Stimulated activated CD4-positive, alpha-beta T cell treated with anti-CD3 and anti-CD28 coated beads, Interleukin-1b, Interleukin-23, amount 100 ng/mL, for 1 hour (primary cell): ENCODE measurements at places on chromosomes 3 and 15.

- DNase-seq, result no peak
Measured at GRCh38 chr15:68578980-68579935, at the start of gene CORO2B. CORO2B (plus strand) TSS chr15:68578993; CDS start chr15:68579263, 270 bp downstream.

GRCh38 chr3:127174284-127174683 is 18.6 kb upstream of the PRR23E start:
- no peak for DNase-seq

DNA sequence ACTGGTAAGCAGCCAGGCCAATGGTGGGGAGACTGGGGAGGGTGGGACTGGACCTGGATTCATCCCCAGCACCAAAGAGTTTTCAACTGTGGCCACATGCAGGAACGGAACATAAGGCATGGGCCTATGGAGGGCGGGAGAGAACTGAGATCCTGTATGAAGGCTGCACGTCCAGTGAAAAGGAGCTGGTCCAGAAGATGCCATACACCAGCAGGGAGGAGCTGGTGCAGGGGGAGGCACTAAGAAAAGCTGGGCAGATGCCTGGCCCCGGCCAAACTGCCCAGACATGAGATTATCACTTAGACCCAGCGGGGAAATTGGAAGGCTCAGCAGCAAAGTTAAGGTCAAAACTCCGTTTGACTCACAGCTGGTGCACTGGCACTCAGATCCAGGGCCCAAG is 58.1 kb upstream of the MCF2L2 start:
- DNase-seq, result no peak

GRCh38 chr3:31573036-31573779 is 40.5 kb downstream of the STT3B start:
- DNase-seq, result no peak

- no peak for DNase-seq
Measured at GRCh38 chr15:85314146-85314545, 66.3 kb upstream of the AKAP13 start.

GRCh38 chr15:89490081-89490813 is 6.1 kb downstream of the RHCG start:
- no peak for DNase-seq

DNA sequence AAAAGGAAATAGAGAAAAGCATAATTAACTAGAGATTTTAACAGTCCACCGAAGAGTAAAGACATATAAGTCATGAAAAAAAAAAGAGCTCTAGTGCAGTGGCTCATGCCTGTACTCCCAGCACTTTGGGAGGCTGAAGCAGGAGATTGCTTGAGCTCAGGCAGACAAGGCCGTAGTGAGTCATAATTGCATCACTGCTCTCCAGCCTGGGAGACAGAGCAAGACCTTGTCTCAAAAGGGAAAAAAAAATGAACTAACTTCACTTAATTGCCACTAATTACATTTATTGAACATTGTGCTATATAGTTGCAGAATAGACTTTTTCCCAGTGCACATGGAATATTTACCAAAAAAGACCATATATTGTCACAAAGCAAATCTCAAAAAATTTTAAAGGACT is 221.8 kb downstream of the CBLB start:
- no peak for DNase-seq

DNA sequence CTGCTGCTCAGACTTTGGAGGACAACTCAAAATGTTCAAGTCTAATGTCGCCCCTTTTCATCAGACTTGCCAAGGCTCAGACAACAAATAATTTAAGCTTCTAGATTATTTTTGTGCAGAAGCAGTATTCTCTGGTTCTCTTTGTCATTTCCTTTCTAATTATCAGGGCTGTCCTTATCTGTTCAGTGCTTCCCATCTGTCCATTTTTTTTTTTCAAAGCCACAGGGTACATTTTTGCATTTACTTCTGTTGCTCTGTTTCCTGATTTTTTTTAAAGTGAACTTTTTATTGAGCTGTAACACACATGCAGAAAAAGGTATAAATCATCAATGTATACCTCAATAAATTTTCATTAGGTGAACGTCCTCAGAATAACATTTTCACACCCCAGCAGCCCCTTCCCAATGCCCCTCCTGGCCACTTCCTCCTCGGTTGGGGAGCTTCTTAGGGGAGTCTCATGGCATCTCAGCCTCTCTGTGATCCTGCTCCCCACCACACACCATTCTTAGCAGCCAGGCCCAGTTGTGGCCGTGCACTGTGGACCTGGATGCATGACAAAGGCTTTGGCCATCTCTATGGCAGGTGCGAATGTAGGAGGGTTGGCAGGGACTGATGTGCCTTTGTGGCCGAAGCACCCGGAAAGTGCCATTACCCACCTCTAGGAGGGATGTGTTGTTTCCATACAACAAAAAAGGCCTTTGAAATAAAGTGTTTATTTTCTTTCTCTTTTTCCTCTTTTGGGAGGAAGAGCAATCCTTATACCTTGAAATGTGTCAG is 303.5 kb upstream of the LRRFIP2 start:
- DNase-seq, result no peak

GRCh38 chr15:70160267-70160666 is 62.5 kb upstream of the TLE3 start:
- DNase-seq, result no peak

DNA sequence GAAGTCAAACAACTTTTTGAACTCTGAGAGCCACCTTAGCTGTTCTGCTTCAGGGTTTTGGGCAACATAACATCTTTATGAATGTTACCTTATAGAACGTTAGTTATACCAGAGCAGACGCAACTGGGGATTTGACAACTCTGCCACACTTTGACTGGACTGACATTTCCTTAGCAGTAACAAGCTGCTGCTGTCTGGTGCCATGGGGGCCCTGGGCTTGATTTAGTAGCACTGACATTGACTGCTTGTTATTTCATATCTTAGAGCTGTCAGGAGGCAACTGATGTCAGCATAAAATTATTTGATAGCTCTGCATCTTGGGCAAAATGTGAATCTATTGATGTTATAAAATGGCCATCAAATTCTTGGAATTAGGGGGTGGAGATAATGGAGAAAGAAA is 285.4 kb downstream of the ROBO2 start:
- DNase-seq, result no peak

DNA sequence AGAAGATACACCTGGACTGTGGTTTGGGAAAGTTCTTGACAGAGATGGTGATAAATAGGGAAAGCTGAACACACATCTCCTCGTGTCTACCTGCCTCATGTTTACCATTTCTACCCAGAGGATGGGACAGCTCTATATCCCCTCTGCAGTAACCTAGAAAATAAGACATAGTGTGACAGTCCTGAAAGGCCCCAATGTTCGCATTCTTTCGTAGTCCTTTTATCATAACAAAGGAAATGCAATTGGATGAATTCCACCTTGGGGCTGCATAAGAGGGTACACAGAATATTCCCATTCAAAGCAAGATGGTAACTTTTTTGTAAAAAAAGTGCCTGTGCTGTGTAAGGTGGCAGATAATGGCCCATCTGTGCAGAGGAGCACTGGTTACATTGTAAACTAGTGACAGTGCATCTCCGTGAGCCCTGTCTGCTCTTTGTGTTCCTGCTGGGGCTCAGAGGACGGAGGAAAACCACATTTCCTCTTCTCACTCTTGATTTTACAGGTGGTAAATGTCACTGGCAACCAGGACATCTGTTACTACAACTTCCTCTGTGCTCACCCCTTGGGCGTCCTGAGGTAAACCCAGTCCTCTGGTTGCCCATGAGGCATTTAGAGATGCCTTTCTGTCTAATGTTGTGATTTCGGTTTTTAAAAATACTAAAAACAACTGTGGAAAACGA is 74.3 kb downstream of the SIDT1 start:
- DNase-seq, result no peak

DNA sequence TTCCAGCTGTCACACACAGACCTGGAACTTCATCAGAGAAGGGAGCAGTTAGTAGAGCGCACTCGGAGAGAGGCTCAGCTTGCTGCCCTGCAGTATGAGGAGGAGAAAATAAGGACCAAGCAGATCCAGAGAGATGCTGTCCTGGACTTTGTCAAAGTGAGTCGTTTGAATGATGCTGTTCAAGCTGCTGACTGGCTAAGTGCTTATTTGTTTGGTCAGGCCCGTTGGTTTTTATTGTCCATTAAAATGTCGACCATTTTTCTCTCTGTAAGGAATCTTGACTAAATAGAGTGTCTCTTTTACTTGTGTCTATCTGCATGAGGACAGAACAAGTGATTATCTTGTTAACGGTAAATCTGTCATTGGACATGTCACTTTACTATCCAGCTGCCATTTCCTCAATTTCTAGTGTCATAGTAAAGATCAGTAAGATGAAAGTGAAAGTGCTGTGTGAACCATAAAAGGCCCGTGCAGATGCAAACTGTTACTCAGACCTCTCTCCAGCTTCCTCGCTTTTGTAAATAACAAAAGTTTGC is 56.9 kb downstream of the LRCH3 start:
- no peak for DNase-seq
